ENCODE measurements at places on chromosomes 3 and 15.

GRCh38 chr3:13484851-13485590, 4.9 kb downstream of the HDAC11 start:
- DNase-seq = no peak

GRCh38 chr15:90449206-90449735, 61.2 kb downstream of the IQGAP1 start:
- no peak for DNase-seq

DNA sequence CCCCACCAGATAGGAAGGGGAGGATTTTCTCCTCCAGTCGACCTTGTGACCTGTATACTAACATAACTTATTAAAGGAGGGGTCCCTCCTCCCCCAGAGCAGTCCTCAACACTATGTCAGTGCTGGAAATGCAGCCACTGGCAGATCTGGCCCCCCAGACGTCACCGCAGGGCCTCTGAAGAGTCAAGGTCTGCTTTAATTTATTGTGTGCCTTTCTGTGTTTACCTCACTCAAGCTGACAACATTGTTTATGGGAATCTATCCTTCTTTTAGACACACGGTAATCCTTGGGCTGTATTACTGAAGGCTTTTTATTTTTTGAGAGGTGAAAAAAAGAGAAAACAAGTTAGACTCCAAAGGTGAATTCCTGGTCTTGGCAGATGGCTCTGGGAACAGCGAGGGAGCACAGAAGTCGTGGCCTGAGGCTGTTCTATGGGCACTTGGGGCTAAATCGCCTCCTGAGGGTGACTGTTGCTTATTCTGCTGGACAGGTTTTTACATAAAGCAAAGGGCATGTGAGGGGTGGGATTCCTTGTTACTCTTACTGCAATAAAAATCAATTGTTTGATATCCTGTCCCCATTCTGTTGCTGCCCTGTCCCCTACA, 13.5 kb upstream of the NR2C2 start:
- no peak for DNase-seq

DNA sequence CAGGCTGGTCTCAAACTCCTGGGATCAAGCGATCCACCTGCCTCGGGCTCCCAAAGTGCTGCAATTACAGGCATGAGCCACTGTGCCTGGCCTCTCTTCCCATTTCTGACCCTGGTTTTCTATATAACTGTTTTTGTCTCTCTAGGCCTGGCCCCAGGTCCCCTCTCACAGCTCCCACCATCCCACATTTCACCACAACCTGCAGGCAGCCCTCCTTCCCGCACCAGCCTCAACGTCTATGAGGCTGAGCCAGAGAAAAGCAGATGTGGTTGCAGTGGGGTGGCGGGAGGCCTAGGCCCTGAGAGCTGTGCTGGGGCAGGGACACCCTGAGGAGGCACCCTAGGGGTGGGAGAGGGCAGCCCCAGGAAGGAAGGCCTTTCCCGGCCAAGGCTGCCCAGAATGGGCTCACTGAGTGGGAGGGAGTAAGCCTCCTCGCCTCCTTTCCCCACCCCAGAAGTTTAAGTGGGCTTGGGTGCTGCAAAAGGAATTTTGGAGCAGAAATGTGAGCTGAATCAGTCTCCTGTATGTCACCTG, 99.7 kb downstream of the LSM3 start:
- DNase-seq = no peak

GRCh38 chr3:157175691-157176507, 16.0 kb upstream of the CCNL1 start:
- DNase-seq = no peak

GRCh38 chr3:160678292-160678842, 1.4 kb downstream of the ARL14 start:
- DNase-seq = no peak

DNA sequence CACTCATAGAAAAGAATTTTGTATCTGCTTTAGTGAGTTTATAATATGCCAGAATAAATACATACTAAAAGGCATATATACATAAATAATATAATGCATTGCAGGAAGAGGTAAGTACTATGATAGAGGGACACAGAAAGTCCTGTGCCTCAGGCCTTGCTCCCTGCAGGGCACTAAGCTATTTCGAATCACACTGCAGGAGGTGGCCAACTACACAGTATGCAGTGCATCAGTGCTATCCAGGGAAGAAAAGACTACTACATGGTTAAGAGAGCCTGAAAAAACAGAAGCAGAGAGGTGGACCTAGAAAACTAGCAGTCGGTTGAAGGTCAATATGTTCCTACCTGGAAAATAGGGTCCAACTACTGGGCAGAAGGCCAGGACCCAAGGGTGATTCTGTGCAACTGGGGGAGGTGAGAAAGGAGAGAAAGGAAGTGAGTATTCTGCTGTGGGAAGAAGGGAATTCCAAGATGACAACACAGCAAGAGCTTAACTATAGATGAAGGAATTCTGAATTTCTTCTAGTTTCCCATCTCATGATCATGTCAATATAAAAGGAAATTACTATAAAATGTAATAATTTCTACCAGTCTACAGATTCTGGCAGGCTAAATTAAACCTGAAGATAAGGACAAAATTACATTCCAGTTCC, 218.0 kb downstream of the ZBTB20 start:
- DNase-seq = no peak
